Ureter (tissue), 1 donor: ENCODE measurements at places on chromosomes 2 and 18. TPM values are rescaled to one million over a fixed set of nuclear protein-coding genes. Genes with fewer than 3 reads are reported as not detected.

STAT4 gene
- 5.3 TPM for total RNA-seq

DNA sequence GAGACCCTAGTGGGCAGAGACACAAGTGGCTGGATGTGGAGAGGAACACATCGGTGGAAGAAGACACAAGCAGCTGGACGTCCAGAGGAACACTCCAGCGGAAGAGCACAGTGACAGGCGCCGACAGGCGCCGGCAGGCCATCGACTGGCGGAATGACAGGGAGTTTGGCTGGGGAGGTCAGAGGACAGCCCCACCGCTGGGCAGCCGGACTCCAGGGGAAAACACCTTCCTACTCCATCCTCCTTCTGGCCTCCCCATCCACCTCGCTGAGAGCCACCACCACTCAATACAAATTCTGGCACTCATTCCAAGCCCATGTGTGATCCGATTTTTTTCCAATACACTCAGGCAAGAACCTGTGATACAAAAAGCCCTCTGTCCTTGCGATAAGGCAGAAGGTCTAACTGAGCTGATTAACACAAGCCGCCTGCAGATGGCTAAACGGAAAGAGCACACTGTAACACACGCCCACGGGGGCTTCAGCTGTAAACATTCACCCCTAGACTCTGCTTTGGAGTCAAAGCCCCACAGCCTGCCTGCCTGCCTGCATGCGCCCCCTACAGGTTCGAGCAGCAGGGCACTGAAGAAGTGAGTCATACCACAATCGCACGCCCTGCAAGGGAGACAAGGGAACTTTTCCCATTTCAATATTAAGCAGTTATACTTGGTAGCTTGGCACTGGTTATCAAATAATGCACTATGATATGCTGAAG, 50.2 kb upstream of the LRP1B start:
- no peak for DNase-seq

TET3 gene
- 28.7 TPM for total RNA-seq

OSBPL6 gene
- total RNA-seq = 2.4 TPM

RUFY4 gene
- total RNA-seq = 5.6 TPM

CABLES1 gene
- 8.1 TPM for total RNA-seq
